ENCODE measurements at places on chromosomes 2 and 18.

- no peak for DNase-seq
Measured at GRCh38 chr18:10950876-10951630, 198.3 kb downstream of the PIEZO2 start.

DNA sequence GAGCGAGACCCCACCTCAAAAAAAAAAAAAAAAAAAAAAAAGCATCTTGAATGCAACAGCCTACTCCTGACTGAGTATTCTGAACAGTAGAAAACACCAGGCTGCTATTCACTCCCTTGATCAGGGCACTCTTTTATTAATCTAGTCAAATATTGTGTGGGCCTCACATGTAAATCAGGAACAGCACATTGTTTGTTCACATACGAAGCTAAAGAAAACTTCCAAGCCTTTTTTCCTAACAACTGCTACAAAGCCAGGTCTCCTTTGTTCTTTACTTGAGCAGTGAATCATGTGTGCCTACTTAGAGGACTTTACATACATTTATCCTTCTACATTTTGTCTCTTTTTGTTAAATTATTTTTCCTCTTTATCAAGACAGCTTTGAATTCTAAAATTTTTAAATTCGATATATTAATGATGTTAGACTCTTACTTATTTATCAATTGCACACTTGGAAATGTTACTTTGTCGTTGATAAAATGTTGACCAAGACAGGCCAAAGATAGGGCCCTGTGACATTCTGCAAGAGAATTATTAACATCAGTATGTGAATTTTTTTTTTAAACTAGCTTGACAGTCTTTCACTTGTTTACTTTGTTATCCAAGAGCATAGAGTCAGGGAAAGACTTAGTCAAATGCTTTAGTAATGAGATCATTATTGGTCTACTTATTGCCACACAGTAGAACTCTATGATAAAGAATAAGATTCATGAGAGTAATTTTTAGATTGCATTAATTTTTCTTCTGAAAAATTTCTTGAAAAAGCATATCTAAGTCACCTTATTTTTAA is 13.2 kb downstream of the SPATS2L start:
- DNase-seq = no peak

GRCh38 chr18:49811151-49811938 is 2.0 kb downstream of the ACAA2 start:
- no peak for DNase-seq

DNA sequence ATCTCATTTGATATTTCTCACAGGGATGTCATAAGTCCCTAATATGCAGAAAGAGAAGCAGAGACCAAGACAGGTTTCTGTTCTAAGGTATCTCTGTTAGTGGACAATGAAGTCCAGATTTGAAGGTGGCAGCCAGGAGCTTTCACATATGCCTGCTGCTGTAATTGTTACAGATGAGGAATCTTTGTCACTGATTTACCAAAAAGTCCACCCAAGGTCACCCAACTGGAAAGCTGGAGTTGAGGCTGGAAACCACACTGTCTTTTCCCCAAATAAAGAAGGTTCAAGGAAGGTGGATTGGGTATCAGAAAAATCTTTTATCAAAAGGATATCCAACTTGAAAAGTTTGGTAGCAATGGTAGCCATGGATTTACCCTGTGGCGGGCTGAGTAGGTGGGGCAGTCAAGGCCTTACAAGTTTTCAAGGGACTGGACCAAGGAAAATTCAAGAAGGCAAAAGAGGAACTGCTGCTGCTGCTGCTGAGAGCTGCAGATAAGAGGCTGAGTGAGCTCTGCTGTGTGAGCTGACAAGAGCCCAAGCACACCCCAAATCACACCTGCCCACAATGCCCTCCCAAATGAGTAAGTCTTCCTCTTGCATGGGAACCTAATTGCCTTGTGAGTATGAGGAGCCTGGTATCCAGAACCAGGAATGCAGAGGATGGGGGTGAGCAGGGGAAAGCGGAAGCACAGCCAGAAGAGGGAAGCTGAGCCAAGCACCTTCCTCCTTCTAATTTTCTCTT is 241.2 kb downstream of the ANAPC1 start:
- DNase-seq = no peak

DNA sequence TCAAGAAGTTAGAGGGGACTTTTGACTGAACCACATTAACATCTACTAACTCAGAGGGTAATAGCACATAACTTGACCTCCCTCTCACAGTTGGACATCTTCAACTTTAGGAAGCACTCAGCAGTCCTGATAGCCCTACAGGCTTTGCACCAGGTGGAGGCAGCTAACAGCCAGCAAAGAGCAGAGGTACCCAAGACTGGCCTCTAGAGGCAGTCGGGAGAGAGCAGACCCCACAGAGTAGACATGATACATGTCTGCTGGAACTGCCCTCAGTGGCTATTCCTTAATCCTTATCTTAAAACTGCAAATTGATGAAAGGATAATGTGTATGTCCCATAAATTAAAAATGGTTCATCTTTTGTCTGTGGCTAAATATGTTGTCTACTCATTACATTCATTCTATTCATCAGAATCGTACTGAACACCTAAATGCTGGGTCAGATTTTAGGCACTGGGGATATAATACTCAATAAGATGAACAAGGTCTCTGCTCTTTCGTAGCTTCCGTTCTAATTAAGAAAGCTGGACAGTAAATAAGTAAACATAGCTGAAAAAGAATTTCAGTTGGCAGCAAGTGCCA is 49.8 kb downstream of the CAB39 start:
- peak; percentile 23 for DNase-seq

DNA sequence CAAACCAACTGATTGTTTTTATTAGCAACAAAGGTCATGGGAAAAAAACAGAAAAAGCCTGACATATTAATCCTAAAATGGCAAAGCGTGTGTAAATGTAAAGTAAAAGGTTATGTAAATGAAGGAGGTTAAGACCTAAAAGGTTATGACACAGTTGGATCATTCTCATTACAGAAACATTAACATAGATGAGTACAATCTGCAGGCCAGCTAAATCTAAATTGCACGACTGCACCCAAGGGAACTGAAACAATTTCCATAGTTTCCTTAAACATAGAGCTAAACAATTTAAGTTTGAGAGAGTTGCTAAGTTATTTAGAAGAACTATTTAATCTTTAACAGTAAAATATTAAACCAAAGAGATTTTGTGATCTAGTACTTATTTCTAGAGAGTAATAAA is 151.6 kb upstream of the UBE2E3 start:
- DNase-seq = no peak

DNA sequence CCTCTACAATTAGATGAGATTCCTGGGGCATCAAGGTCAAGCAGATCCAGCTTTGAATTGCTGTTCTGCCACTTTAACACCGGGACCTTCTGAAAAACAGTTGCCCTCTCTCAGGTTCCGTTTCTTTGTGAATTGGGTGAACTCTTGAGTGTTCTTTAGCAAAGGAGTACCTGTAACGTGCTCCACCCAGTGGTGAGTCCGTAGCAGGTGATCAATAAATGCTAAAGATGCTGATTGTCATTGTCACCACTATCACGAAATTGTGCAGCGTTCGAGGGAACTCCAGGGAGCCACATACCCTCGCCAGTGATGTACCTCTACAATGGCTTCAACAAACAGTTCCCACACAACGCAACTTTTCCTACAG is 81.9 kb downstream of the TCF7L1 start:
- DNase-seq = no peak

GRCh38 chr2:181586569-181587081 is 70.3 kb downstream of the CERKL start:
- peak; percentile 12 for DNase-seq

DNA sequence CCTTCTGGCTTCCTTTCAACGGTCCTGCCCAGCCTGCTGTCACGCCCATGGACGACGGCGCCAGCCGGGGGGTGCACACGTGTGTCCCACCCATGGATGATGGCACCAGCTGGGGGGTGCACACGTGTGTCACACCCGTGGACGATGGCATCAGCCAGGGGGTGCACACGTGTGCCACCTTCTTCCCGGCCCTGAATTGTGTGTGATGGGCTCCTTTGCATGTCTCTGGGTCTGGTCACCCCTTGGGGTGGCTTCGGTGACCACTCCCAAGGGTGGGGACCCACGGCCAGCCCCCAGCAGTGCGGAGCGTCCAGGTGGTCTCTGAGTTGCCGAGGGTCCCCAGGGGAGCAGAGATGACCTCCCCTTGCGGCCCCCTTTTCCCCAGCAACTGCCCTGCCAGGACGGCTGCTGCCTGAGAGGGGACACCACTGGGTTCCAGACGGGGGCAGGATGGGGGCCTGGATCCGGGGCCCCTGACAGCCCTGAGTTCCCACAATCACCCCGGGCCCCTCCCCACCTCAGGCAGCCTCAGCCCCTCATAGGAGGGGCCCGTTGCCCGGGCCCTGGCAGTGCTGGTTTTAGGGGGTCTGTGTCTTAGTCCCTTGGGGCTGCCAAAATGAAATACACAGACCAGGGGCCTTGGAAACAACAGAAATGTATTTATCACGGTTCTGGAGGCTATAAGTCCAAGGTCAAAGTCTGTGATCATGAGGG is 9.4 kb downstream of the NEU4 start:
- peak; percentile 31 for DNase-seq

GRCh38 chr2:154533300-154533940 is 165.1 kb upstream of the KCNJ3 start:
- no peak for DNase-seq

DNA sequence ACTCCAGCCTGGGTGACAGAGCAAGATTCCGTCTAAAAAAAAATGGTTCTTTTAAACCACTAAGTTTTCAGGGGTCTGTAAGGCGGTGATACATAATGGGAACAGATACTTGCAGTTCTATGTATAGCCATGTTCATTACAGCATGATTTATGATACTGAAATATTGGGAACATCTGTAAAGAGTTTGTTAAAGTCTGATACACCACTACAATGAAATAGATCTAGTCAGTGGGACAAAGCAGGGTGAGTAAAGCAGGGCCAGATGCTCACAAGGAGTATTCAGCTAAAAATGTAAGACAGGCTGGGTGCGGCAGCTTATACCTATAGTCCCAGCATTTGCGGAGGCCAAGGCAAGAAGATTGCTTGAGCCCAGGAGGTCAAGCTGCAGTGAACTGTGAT is 6.2 kb upstream of the ING5 start:
- DNase-seq = no peak

GRCh38 chr2:233120459-233120858 is 60.3 kb downstream of the INPP5D start:
- no peak for DNase-seq

DNA sequence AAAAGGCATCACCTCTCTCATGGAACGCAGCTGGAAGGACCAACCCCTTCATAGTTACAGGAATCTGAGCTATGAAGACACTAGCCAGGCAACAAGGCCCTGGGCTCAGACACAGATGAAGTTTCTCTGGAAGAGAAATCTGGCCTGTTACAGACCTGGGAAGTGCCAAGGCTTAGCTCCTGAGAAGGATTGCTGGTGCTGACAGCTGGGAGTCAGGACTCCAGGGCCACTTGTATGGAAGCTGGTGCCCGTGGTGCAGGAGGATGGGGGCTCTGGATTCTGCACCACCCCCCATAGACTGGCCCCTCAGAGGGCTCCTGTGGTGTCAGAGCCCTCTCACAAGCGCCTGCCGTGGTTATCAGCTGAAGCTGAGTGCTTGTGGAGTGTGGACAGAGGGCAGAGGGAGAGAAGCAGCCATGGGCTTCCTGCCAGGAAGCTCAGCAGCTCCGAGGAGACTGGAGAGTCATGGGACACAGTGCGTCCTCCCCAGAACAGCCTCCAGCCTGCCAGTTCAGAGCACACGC is 87.3 kb upstream of the LCLAT1 start:
- DNase-seq = no peak

DNA sequence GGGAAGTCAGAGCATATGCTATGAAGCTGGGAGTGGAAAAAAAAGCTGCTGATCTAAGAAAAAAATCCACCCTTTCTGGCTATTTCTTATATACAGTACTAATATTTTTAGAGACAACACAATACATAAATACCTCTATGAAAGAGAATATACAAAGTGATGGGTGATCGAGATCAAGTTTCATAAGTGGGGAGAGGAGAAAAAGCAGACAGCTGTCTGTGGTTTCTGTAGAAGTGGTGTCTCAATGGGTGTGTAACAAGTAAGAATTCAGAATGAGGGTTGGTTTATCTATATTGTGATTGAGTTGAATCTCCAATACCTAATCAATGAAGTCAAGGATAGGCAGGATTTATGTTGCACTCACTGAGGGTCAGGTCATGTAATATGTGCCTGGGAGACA is 191.0 kb downstream of the HNMT start:
- DNase-seq = no peak

DNA sequence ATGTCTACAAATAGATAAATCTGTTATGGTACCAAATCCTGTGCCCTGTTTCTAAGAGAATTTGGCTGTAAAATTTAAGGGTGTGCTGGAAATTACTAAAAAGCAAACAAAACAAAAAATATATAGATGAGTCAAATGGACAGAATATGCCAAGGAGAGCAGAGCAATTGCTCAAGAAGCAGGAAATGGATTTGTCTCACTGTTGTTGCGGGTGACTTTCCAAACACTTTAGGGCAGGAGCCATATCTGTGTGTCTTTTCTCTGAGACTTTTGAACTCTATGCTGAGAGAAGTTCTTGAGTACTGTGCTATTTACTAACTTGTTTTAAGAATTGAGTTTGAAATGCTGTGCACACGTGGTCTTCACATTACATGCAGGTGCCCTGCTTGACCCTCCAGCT is 221.7 kb downstream of the PHLPP1 start:
- DNase-seq = no peak

- peak; percentile 41 for DNase-seq
Measured at GRCh38 chr2:37156071-37156856, 516 bp downstream of the EIF2AK2 start.

DNA sequence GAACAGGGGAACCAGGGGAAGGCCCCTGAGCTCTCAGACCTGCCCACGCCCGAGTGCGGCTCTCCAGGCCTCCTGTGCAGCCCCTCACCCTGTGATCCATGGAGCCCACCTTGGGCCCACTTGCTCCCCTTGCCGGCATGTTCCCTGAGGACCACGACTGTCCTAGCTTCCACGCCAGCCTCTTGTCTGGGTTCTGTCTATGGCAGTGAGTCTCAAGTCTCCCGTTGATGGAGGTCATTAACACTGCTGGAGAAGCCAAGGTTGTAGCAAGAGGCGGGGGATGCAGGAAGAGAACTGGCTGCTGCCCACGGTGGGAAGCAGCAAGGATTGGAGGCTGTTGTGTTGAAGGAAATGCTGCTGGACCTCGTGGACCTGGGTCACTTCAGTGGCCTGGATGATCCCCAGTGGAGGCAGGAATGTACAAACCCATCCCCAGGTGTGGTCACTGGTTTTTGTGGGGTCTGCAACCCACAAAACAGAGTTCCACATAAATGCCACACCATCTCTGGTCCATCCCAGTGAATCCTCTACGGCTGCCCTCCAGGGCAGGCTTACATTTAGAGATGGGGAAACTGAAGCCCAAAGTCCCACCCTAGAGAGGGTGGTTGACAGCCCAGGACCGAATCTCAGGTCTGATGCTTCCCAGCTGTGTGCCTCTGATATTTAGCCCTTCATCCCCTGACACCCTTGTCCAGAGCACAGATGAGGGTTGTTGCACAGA is 150.3 kb downstream of the NDUFA10 start:
- no peak for DNase-seq

- peak; percentile 8 for DNase-seq
Measured at GRCh38 chr2:142165790-142166189, 35.0 kb upstream of the LRP1B start.

DNA sequence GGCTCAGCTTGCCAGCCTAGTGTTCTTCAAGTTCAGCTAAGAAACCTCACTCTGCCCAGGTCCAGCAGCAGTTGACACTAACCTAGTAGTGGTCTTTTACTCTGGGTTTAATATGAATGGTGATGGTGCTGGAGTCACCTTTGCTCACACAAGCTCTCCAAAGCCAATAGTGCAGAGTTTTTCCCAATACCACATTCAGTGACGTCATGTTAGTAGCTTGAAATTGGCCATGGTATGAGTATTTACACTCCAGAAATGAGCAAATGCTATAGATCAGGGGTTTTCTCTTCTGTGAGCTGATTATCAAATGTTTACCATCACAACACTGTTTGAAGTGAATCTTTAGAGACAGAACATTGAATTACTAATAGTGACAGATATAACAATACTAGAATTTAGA is 209.1 kb downstream of the KCNH7 start:
- DNase-seq = no peak
